ENCODE measurements at places on chromosomes 13 and 19.

DNA sequence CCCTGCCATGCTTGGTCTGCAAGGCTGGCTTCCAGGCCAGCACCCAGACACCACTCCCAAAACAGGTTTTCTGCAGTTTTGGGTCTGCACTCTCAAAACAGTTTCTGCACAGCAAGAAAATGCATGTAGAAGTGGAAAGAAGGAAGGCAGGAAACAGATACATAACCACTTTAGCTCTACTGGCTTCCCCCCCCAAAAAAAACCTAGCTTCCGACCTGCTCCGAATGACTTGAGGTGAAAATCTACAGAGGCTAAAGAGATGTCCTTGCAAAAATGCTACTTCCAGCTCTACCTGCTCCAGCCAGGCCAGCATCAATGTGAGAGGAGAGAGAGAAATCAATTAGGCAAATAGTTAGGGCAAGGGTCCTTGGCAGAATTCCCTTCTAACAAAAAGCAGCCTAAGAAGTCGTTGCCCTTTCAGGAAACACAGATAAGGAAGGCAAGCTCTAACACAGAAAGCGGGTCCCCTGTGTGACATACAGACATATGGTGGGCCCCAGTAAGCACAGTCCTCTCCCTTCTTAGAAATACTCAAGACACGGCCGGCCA lies 3.4 kb downstream of the C19orf12 start:
- DNase-seq, result no peak

DNA sequence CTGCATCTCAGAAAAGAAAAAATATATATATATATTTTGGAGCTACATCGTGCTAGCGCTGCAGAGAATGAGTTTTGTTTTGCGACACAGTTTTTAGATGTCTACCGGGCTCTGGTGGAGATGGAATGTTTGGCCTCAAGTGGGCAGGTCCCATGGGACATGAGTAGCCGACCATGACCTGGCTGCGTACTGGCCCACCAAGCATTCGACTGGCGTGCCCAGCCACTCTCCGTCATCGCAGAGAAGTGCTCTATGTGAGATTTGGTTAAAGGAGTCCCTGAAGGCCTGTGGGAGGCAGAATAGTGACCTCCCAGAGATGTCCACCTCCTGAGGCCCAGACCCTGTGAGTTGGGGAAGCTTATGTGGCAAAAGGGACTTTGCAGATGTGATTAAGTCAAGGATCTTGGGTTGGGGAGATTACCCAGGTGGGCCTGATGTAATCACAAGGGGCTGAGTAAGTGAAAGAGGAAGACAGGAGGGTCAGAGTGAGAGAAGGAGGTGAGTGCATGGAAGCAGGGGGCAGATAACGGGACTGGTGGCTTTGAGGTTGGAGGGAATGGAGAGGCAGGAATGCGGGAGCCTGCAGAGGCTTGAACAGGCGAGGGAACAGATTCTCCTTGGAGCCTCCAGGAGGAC lies 821 bp upstream of the LILRB4 start:
- no peak for DNase-seq

GRCh38 chr19:37077501-37077933 lies 716 bp upstream of the ZNF420 start:
- no peak for DNase-seq

- no peak for DNase-seq
These were observed 10.1 kb upstream of the LRCH1 start for GRCh38 chr13:46542833-46543232.

DNA sequence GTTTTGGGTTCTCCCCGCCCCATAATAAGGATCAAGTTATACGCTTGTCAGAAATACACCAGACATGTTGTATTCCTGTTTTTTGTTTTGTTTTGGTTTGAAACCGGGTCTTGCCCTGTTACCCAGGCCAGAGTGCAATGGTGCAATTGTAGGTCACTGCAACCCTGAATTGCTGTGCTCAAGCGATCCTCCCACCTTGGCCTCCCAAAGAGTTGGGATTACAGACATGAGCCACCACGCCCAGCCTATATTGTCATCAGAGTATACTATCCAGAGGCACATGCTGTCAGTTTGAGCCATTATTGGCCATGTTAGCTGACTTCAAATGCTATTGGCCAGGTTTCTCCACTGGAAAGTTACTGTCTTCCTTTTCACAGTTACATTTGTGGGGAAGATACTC lies 9.8 kb downstream of the SAFB start:
- no peak for DNase-seq

DNA sequence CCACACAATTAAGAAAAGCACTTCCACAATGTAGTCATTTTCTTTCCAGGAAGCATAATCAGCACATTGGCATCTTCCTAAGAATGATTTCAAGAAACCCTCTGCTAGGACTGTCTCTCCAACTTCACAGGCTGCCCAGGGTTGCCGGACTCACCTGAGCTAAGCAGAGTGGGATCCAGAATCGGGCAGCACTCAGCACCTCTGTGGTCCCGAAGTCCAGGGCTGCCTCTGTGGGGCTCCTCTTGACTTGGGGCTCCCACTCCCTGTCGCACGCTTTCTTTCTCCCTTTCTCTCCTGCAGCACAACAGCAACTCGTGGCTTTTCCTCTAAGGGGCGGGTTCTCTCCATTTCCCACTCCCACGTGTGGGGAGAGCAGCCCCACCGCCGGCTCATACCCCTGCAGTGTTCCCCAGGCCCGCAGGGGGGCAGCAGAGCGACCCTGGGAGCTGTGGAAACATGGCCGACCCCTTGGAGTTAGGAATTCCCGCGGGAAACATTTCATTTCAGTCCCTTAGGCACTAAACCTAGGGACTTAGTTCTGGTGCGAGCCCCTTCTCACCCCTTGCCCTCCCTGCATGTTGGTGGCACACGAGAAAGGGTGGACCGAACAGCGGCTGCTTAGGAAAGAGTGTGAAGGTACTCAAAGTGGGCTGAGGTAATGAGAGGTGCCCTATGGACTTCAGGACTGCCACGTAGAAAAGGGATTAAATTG lies at the start of gene TMEM272:
Gene TMEM272, minus strand, starts transcription at position 316 of the 712 bp plus-strand sequence. CDS start 6,647 bp downstream, outside the sequence.
- DNase-seq, result no peak

GRCh38 chr19:44571830-44572580 lies 41.4 kb upstream of the IGSF23 start:
- DNase-seq, result no peak

GRCh38 chr19:690203-690602 lies 5.0 kb downstream of the PRSS57 start:
- DNase-seq, result no peak

DNA sequence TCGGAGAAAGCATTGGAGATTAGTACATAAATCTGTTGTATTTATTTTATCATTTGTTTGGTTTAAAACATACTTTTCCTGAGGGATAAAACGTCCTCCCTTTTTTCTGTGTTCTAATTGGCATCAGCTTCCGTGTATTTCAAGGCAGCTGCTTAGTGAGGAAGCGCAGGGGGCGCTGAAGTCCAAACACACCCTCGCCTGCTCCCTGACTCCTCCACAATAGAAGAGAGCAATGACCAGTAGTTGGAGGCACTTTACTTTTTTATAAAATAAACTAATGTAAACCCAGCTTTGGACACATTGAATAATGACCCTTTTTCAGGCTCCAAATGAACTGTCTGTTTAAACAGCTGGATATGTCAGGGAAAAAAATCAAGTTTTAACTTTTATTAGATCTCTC lies 79.9 kb downstream of the RNASEH2B start:
- no peak for DNase-seq

DNA sequence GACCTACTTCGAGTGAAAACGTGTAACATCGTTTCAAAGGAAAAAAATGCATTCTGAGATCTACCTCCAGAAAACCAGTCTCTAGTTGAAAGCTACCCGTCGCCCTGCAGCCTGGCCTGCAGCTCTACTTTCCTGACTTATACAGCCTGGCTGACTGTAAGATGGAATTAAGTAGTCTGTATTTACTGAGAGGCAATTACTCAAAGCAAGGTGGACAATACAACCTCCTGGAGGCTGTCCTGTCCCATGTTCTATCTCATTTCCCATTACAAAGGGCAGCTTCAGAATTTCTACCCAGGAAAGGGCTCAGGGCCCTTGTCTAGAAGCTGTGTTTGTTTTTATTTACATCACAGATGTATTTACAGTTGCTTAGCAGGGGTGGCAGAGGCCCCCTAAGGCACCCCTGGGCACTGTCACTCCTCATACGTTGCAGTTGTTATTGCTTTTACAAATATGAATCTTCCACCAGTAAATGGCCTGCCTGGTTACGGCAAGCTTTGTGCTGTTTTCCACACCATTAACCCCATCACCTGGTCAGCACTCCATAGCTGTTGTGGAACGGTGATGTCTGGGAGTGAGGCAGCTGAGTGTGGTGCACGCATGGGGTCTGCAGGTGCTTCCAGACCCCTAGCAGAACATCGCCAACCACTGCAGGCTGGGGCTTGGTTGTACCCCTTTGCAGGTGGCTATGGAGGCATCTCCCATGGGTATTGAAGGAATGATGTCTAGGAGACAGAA lies 46.3 kb upstream of the MTIF3 start:
- DNase-seq, result no peak

DNA sequence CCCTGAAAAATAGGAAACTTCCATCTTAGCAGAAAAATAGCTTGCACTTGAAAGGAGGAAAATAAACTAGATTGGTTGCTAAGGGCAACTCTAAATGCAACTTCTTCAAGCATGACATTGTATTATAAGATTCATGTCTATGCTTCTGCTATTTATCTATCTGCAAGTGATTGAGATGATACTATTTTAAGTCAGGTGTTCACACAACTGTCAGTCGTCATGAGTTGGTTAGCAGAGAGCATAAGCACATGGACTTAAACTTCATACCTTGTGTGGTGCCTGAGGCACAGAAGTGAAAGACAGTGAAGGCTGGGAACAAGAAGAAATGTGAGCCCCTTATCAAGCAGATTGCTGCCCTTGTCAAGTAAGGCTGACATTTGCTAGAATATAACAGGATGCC lies 82.9 kb downstream of the SLITRK5 start:
- no peak for DNase-seq

DNA sequence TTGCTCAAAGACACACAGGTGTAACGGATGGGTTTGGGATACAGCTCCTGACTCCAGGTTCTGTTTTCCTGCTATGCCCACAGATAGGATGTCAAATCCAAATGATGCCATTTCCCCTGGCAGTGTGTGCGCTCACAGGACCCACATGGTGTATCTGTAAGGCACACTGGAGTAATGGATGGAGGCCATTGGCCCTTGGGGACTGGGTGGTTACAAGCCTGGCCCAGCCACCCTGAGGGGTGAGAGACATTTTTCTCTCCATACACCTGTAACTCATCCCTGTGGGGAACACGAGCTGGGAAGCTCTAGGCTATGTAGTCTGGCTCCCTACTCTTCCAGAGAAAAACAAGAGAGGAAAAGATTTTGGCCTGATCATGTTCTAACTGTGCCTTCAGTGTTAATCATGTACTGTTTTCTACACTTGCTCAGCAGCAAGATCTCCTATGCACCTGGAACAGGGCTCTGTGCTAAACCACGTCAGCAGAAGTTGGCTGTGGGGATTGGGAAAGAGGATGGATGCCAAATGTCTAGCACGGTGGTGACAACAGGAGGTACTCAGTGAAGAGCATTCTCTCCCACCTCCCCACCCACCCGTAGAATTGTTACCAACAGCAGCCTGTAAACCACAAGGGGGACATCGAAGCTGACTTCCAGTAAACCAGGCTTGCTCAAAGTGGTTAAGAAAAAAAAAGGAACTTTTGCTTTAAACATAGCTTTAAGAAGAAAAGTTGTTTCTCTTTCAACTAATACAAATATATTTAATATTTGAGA lies 237.0 kb downstream of the LACC1 start:
- no peak for DNase-seq

GRCh38 chr19:5360003-5360780 lies 19.6 kb upstream of the PTPRS start:
- DNase-seq, result no peak

- no peak for DNase-seq
These were observed 563 bp upstream of the PDCD5 start for GRCh38 chr19:32580353-32580900.

DNA sequence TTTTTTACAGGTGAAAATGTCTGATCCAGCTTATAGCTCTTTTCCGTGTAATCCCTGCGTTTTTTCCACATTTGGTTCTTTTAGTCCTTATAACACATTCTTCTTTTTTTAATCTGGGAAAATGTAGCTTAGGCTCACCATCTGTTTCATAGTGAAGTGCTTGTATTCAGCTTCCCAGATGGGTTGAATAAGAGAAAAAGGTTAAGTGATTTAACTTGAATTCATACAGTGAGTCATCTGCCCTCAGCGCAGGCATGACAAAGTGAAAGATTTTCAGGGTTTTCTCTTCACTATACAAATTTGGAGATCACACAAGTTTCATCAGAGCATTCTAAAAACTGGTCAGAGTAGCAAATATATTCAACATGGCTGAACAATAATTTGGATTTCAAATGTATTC lies 224.8 kb downstream of the SPRY2 start:
- no peak for DNase-seq

- no peak for DNase-seq
These were observed 41.8 kb upstream of the PNMA8B start for GRCh38 chr19:46537136-46538097.

DNA sequence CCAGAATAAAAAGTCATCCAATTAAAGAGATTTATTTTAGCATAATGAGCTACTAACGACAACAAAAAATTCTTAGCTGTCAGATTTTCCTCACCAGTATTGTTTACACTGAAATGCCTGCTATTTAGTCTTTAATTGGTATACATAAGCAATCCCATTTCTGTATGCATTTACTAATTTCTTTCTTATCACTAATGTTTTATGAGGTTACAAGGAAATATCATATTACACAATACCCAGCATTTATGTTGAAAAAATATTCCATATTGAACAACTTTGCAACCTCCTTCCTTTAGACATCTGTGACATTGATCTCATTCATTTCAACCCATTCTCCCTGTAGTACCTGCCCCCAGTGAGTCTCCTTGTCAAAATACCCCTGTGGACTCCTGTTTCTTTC lies 135.4 kb downstream of the SLITRK6 start:
- no peak for DNase-seq

GRCh38 chr13:79231887-79232286 lies 174.2 kb downstream of the RBM26 start:
- no peak for DNase-seq

GRCh38 chr13:71320452-71320851 lies 546.6 kb downstream of the DACH1 start:
- DNase-seq, result no peak

- no peak for DNase-seq
These were observed 903 bp downstream of the LATS2 start for GRCh38 chr13:21060338-21061028.

- DNase-seq, result no peak
These were observed 4.9 kb upstream of the N4BP2L1 start for GRCh38 chr13:32432856-32433255.

- no peak for DNase-seq
These were observed 670.3 kb downstream of the UQCRFS1 start for GRCh38 chr19:28542394-28543243.

DNA sequence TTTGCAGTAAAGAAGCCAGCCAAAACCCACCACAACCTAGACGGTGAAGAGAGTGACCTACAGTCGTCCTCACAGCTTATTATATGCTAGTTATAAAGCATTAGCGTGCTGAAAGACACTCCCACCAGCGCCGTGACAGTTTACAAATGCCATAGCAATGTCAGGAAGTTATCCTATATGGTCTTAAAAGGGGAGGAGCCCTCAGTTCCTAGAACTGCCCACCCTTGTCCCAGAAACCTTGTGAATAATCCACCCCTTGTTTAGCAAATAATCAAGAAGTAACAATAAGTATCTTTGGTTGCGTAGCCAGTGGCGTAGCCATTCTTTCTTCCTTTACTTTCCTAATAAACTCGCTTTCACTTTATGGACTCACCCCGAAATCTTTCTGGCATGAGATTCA lies 227.9 kb upstream of the ARGLU1 start:
- no peak for DNase-seq

GRCh38 chr13:110398564-110399507 lies 91.8 kb downstream of the COL4A2 start:
- no peak for DNase-seq

- DNase-seq, result peak; percentile 87
These were observed at the start of gene CLEC17A for GRCh38 chr19:14582894-14583340. Gene CLEC17A, plus strand, starts transcription at chr19:14583084. Its CDS starts 77 bp downstream, at chr19:14583161.

All from GM12864 (cell line).